IPS DF 19.7 (cell line): ENCODE measurements at places on chromosomes 1 and 21.

GRCh38 chr1:18722270-18722669, 91.6 kb downstream of the PAX7 start:
- DNase-seq, result no peak

- no peak for DNase-seq
These were observed at the start of gene ATP1A2 for GRCh38 chr1:160115545-160116282. Gene ATP1A2, plus strand, starts transcription at chr1:160115759. Its CDS starts 103 bp downstream, at chr1:160115862.

- no peak for DNase-seq
These were observed 45.7 kb downstream of the MTF2 start for GRCh38 chr1:93124556-93125355.

- DNase-seq, result no peak
These were observed 12.4 kb upstream of the BCAR3 start for GRCh38 chr1:93694039-93694438.

DNA sequence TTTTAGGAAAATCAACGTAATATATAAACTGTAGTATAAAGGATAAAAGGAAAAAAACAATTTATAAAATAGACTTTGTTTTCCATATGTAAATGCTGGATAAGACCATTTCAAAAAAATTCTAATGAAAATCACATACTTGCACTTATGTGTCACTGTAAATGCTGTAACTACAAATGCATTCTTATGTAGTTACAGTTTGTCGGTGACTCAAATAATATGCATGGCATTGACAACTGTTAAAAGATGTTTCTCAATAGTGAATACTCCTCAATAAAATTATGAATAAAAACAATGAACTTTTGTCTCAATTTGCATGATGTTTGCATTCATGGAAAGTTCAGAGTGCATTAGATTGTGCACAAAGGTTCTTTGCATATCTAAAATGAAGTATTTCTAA, 614.0 kb upstream of the CHRM3 start:
- no peak for DNase-seq

GRCh38 chr1:204146965-204147364, 4.9 kb downstream of the ETNK2 start:
- DNase-seq, result no peak

DNA sequence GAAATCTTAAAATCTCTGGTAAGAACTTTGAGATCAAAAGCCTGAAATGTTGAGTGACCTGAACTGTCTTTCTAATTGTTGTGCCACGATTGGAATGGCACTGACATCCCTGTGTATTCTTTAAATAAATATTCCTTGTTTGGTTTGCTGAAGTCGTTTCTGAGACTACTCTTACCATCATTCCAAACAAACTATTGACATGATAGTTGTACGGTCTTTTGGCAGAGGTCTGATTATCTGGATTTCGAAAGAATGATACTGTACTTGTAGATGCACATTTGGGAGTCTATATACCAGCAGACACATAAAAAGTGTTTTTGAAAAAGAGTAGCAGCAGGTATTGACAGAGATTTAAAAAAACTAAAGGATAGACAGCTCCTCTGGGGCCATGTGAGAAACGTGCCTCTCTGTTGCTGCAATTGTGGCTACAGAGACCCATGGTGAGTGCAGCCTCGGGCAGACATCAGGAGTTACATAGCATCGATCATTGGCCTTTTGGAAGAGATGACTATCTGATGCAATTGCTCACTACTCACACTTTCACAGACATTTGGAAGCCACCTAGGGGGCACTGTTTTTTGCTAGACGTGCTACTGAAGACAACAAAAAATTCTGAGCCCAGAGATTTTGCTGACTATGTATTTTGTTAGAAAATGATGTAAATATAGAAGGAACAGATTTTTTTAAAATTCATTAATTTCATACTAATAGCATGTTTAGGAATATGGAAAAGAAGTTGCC, 464.5 kb downstream of the KCNT2 start:
- peak; percentile 23 for DNase-seq

DNA sequence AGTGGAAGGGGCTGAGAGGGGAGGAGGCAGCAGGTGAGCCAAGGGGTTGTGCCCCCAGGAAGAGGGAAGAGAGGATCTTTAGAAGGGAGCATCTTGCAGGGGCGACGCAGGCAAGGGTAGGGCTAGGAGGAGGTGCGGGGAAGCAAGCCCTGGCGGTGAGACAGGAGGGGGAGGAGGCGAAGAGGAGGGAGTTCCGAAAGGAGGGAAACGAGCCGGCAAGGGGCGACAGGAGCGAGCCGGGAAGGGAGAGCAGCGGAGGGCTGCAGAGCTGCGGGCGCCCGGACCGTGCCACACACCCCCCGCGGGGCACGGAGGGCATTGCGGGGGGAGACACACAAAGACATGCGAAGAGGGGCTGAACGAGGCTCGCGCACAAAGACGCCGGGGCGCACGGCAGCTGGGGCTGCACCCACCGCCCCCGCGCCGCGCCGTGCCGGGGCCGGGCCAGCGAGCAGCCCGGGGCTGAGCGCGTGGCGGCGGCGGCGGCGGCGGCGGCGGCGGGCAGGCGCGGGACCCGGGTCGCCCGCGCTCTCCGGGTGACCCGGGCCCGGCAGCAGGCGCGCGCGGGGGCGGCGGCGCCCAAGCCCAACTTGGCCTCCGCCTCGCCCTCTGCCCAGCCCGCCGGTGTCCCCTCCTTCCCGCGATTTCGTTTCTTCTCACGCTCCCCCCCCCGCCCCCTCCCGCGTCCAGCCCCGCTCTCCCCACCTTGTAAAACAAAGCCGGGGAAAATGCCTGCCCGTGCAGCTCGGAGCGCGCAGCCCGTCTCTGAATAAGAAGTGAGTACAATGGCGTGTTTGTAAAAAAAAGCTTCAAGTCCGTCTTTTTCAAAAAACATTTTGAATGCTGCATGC, at the start of gene KCNK2:
Gene KCNK2, plus strand, starts transcription at position 206 of the 851 bp plus-strand sequence. CDS start 649 bp downstream, outside the sequence.
- DNase-seq, result no peak

GRCh38 chr1:153639280-153639679, 5.4 kb downstream of the CHTOP start:
- no peak for DNase-seq

- DNase-seq, result no peak
These were observed 50.6 kb upstream of the SLC45A1 start for GRCh38 chr1:8267307-8267706.

GRCh38 chr1:111199329-111199728, 1.1 kb downstream of the DENND2D start:
- DNase-seq, result no peak

DNA sequence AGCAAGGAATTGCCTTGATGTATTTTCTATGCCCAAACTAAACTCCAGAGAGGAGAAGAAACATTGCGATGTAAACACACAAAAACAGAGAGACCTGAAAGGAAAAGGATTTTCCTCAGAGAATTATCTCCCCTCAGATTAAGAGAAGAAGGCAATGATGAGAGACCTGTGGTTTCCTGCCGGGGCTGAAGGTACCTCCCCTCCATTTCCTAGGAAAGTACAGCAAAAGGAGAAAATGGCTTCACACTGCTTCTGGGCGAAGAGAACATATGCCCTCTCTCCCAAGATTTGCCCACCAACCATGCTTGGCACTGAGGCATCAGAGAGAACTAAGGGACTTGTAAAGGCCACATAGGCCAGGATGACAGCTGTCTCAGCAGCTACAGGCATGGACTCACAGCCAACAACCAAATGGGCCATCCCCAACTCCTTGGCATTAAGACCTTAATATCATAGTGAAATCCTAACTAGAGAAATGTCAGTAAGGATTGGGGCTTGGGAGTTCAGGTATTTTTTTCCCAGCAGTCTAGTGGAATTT, 523.0 kb downstream of the PTPRC start:
- DNase-seq, result no peak

DNA sequence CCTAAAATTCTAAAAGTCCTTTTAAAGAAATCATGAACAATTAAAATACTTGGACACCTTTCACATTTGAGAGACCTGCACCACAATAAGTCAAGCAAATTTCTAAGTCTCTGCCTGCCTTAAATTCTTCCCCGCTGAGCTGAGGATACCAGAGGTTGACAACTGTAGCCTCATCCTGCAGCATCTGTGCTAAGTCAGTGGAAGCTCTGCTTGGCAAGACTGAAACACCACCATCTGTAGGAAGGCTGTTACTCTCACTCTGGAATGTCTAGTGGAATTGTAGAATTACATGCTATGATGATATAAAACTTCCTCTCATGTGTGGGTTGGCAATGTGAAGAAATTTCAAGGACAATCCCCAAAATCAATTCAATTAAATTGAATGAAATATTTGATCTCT, 1756.5 kb downstream of the NCAM2 start:
- DNase-seq, result no peak

- DNase-seq, result no peak
These were observed 83.1 kb upstream of the DAB1 start for GRCh38 chr1:57506941-57507340.

DNA sequence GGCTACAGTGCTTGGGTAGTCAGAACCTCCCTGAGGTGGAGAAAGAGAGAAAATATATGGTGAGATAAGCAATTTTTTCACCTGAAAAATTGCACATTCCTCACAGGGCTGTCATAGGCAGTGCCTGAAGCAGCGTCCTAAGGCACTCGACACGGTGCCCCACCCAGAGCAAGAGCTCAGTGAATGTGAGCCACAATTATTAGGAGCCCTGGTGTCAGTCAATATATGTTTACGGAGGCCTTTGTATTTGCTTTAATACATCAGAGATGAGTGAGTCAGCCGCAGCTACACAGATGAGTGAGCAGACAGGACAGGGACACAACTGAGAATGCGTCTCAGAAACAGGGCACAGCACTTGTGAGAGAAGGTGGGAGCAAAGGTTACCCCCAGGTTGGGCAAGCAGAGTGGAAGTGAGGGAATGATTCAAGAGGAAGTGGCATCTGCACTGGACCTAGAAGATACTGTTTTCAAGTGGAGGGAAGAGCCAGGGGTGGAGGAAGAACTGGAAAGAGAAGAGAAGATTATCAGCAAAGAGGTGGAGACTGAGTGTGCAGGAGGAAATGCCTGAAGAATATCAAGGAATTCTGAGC, 5.2 kb upstream of the PIGC start:
- no peak for DNase-seq

DNA sequence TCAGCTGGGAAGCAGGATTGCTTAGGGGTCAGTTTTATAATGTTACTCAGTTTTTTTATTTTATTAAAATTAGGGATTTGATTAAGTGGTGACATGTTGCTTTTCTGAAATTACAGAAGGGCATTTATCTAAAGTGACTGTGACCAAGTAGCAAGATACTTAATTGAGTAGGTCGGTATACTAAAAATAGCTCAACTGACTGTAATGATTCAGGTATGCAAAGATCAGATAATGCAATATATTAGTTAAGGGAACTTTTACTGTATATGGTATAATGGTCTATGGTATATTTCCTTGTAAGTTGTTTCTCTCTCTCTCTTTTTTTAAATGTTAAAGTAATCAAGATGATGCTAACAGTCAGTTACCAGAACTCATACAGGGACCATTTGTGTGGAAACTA, 26.2 kb downstream of the RLF start:
- no peak for DNase-seq

GRCh38 chr1:79969886-79970285, 963.4 kb upstream of the ADGRL4 start:
- DNase-seq, result no peak

- no peak for DNase-seq
These were observed 20.1 kb upstream of the COL16A1 start for GRCh38 chr1:31723828-31724359.

DNA sequence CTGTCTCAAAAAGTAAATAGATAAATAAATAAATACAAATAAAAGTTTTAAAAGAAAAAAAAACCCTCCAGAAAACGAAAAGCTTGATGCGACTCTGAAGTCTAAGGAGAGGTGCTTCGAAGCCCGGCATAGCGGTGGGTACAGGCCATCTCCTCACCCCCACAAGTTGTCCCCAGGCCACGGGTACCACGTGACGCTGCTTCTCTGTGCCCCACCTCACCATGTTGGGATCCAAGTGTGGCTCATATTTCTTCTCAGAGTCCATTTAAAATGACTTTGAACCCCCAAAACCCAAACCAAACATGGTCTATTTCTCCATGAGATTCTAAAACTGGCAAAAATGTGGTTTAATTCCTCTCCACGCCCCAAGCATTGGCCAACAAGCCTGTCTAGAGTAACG, 32.9 kb upstream of the ZC3H12A start:
- no peak for DNase-seq

- DNase-seq, result no peak
These were observed 39.9 kb downstream of the KRTAP10-1 start for GRCh38 chr21:44500111-44500510.

- no peak for DNase-seq
These were observed 77.5 kb downstream of the FMN2 start for GRCh38 chr1:240169188-240169587.

GRCh38 chr1:149843431-149844041, 55.8 kb upstream of the BOLA1 start:
- no peak for DNase-seq

- DNase-seq, result no peak
These were observed 761 bp upstream of the PAX7 start for GRCh38 chr1:18629659-18630510.

DNA sequence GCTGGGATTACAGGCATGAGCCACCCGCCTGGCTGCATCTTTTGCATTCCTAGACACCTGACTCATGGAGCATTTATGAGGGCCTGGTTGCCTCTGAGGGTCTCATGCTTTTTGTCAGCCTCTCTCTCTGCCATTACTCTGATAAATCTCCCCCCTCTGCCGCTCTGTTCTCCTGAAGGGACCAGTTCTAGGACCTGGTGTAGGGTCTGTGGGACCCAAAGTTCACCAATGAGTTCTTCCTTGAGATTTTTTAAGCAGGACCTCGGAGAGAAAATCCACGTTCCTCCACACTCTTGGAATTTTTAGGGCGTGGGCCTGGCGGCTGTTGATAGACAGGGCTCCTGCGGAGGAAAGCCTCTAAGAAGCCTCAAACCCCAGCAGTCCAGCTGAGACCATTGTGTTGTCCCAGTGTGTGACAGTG, 91.9 kb upstream of the ERRFI1 start:
- no peak for DNase-seq

- DNase-seq, result peak; percentile 3
These were observed 36.7 kb upstream of the FAM163A start for GRCh38 chr1:179706339-179706941.

DNA sequence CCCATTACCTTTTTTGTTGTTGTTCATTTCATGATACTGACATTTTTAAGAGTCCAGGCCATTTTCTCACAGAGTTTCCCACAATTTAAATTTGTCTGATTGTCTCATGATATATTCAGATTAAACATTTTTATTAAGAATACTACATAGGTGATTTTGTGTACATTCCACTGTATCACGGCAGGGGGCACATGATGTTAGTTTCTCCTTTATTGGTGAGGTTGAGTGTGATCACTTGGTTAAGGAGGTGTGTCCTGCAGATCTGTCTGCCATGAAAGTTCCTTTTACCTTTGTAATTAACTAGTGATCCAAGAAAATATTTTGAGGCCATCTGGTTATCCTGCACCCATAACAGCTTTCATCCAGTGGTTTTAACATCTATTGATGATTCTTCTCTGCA, 11.8 kb downstream of the RTCA start:
- DNase-seq, result no peak

- no peak for DNase-seq
These were observed 13.2 kb upstream of the EPS8L3 start for GRCh38 chr1:109776911-109777310.

GRCh38 chr1:93585059-93585966, 96.3 kb downstream of the BCAR3 start:
- DNase-seq, result no peak

GRCh38 chr1:48876330-48876785, 99.7 kb upstream of the BEND5 start:
- no peak for DNase-seq

- no peak for DNase-seq
These were observed 85.9 kb upstream of the IVNS1ABP start for GRCh38 chr1:185402930-185403329.

- DNase-seq, result no peak
These were observed 110.8 kb upstream of the TENT5C start for GRCh38 chr1:117495068-117495467.

GRCh38 chr1:121516234-121516967, 331.6 kb downstream of the SRGAP2C start:
- DNase-seq, result no peak

- DNase-seq, result no peak
These were observed 41.0 kb downstream of the SLX9 start for GRCh38 chr21:44980562-44981489.
